NCI-H524 treated with DMSO at 0.1 percent for 48 hours (cell line): ENCODE measurements at places on chromosomes 1 and 21.

DNA sequence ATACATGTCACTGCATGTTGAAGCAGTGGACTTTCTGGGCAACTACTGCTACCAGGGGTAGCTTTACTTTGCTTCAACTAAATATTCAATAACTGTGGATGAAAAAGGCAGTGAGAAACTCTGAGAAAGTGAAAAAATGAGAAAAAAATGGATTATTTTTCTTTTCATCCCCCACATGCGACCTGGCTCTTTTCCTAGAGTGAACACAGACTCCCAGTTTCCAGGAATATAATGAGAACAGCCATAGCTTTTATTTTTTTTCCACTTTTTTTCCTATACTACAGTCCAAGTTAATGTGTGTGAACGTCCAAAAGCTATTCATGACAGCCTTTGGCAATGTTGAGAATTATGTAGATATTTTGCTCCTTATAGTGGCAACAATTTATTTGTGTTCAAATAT, 230.4 kb downstream of the DNM3 start:
- no peak for DNase-seq

GRCh38 chr1:226973898-226974543, 33.9 kb downstream of the COQ8A start:
- no peak for DNase-seq

DNA sequence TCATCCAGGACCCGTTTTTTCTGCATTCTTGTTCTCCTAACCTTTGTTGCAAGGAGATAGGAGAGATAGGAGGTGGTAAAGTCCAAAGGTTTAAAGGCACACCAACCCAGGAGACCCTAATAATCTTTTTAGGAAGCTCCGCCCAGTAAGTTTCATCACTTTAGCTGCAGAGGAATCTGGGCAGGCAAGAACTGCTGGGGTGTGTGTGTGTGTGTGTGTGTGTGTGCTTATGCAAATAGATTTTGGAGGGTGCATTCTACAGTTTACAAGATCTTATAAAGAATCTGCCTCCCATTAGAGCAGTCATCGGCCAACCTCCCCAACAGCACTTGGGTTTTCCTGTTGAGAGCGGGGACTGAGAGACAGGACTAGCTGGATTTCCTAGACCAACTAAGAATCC, 3.9 kb upstream of the IL10 start:
- DNase-seq = no peak

GRCh38 chr1:87220993-87221392, 107.7 kb upstream of the LMO4 start:
- DNase-seq = no peak

- no peak for DNase-seq
Observed at GRCh38 chr1:243312952-243313634, 57.3 kb downstream of the SDCCAG8 start.

DNA sequence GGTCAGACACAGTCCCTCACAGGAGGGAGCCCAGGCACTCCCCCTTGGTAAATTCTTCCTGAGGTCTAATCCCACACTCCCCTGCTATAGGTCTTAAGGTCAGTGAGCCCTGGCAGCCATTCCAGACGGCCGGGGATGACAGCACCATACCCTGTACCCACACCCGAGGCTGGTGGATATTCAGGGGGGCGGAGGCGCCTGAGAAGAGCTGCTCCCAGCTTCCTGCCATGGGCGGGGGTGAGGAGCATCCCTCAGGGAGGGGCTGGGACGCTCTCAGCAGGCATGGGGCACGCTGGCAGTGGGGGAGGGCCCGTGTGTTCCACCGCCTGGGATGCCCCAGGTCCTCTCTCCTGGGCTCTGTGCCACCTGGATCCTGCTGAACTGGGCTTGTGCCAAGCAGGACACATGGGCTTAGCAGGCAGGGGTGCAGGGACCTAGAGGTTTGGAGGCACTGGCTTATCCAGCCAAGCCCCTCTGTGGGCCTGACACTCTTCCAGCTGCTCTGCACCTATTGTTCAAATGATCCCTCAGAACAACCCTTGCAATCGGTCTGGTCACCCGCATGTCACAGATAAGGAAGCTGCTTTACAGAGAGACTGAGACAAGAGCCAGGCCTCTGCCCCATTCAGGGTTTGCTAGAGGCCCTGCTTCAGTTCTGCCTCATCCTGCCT, 5.7 kb upstream of the ADGRB2 start:
- no peak for DNase-seq

DNA sequence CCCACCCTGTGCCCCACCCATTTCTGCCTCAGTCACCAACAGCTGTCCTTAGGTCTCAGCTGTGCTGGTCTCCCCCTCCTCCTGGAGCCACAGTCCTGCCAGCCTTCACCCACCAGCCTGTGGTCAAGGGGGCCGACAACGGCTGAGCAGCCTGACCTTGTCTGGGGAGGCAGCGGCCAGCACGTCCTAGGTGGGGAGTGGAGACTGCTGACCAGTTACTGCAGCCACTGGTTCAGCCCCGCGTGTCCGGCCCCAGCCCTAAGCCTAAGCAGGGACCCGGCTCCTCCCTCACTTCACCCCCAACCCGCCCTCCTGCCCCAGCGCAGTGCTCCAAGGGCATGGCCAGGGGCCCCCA, 79.2 kb downstream of the MORN1 start:
- DNase-seq = no peak

DNA sequence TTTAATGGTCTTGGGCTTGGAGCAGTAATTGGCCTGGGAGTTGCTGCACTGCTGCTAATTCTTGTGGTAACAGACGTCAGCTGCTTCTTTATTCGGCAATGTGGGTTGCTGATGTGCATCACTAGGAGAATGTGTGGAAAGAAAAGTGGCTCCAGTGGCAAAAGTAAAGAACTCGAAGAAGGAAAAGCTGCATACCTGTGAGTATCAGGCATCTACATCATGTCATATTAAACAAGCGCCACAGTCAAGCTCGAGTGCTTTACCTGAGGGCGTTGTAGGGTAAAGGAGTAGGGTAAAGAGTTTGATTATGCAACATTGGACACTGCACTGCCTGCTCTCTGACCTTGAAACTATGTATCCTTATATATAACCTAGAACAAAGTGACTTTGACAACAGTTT, 510.6 kb downstream of the NCAM2 start:
- no peak for DNase-seq

GRCh38 chr1:14739082-14739832, 140.8 kb downstream of the KAZN start:
- DNase-seq = no peak
